ENCODE measurements at places on chromosomes 1 and 21. TPM values are rescaled to one million over a fixed set of nuclear protein-coding genes. Genes with fewer than 3 reads are reported as not detected.

RSBN1 gene
- 9.6 TPM for total RNA-seq

GRCh38 chr1:191368891-191369654, 789.2 kb upstream of the RGS18 start:
- peak overlapping the region; percentile 65 for H3K4me3 ChIP-seq
- no peaks in the 10 kb centered on the region for H3K36me3 ChIP-seq
- DNase-seq = peak; percentile 44
- H3K27me3 ChIP-seq = no peaks in the 10 kb centered on the region

ERICH3 gene
- total RNA-seq = 0.15 TPM

DNA sequence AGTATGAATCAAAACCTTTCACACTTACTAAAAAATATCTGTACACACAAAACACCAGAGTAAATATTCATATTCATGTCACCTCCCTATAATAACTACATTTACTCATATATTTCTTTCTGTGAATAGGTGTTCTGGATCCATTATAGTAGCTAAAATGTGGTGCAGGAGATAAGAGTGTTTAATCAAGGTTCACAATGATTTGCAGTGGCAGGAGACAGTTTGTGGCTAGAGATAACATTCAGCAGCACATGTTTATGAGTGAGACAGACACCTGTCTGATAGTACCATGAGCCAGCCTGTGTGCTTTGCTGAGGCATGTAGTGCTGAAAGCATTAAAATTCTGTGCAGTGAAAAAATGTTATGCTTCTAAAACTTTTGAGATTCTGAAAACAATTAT, 410.3 kb downstream of the SRGAP2C start:
- H3K4me3 ChIP-seq = no peak overlapping the region
- no peak for DNase-seq
- no peaks in the 10 kb centered on the region for H3K27me3 ChIP-seq

DNA sequence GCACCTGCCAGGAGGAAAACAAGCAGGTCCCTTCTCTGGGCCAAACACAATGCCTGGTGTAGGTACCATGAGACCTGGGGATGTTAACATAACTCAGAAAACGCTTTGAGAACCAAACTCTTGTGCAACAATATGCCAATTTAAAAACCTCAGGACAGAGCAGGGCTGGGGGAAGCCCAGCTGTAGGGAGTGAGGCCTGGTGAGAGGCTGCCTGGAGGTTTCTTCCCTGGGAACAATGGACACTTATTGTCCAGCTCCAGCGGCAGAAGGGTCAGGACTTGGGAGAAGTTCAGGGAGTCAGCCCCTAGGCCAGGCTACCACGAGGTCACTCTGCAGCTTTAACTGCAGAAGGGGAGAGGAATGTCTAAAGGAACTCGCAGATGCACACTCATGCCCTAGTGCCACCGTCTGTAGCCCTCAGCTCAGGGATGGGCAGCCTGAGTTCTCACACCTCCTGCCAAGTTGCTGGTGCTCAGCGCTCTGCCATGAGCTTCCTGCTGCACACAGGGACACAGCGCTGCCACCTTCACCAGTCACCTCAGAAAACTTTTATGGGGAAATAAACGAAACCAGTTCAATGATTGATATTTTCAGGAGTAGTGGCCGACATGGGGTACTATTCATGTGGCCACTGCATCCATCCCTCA, 8.5 kb downstream of the GPR157 start:
- peaks cover 8% of the 10 kb centered on the region for H3K4me1 ChIP-seq
- DNase-seq = no peak
- H3K4me3 ChIP-seq = no peak overlapping the region
- H3K36me3 ChIP-seq = no peaks in the 10 kb centered on the region
- H3K27ac ChIP-seq = no peak overlapping the region
- H3K27me3 ChIP-seq = no peaks in the 10 kb centered on the region

RGS4 gene
- total RNA-seq = not detected

ZNF683 gene
- total RNA-seq = not detected

- H3K36me3 ChIP-seq = peaks cover 7% of the 10 kb centered on the region
- H3K4me3 ChIP-seq = no peak overlapping the region
- H3K27me3 ChIP-seq = peaks cover 45% of the 10 kb centered on the region
These were observed 1.3 kb upstream of the LMOD1 start for GRCh38 chr1:201947697-201948008.

DNA sequence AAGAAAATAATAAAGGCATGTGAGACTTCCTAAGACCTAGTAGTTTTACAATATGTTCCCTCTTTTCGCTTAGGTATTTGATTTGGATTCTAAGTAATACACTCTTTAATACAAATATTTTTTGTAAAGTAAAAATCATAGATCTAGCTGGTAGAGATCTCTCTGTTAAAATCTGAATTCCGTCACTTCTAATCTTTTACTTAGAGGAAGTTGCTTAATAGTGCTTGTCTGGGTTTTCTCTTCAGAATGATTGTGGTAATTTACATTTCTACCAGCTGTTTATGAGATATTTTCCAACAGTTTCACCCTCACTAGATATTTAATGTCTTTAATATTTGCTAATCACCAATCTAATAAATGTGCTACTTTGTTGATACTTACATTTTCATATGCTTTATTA, 23.3 kb downstream of the RBM11 start:
- no peaks in the 10 kb centered on the region for H3K4me1 ChIP-seq
- H3K27ac ChIP-seq = no peak overlapping the region
- no peaks in the 10 kb centered on the region for H3K36me3 ChIP-seq
- H3K4me3 ChIP-seq = no peak overlapping the region
- H3K27me3 ChIP-seq = peaks cover 10% of the 10 kb centered on the region
- no peak for DNase-seq

IGSF9 gene
- 7.5 TPM for total RNA-seq

GRCh38 chr1:60133000-60133673, 59.6 kb upstream of the C1orf87 start:
- DNase-seq = no peak
- no peaks in the 10 kb centered on the region for H3K27me3 ChIP-seq
- H3K4me3 ChIP-seq = no peak overlapping the region
- no peak overlapping the region for H3K27ac ChIP-seq
- no peaks in the 10 kb centered on the region for H3K36me3 ChIP-seq
- H3K4me1 ChIP-seq = peaks cover 14% of the 10 kb centered on the region

DNA sequence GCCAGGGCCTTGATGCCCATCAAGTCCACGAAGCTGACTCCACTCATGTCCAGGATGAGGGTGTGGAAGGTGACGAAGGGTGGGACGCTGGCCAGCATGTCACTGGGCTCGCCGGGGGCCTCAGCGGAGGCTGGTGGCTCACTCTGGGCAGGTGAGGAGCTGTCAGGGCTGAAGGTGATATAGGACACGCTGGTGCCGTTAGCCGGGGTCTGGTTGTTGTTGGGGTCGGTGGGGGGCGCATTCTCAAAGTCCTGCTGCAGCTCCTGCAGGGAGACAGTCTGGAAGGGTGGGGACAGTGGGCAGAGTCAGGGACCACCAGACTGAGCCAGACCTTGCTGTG, 21.7 kb downstream of the SLC26A9 start:
- no peaks in the 10 kb centered on the region for H3K27me3 ChIP-seq
- DNase-seq = no peak
- no peak overlapping the region for H3K27ac ChIP-seq
- H3K36me3 ChIP-seq = no peaks in the 10 kb centered on the region

GRCh38 chr1:37487619-37487984, 13.2 kb downstream of the ZC3H12A start:
- H3K36me3 ChIP-seq = peaks cover 62% of the 10 kb centered on the region
- DNase-seq = no peak
- peak overlapping the region; percentile 70 for H3K27ac ChIP-seq
- no peaks in the 10 kb centered on the region for H3K27me3 ChIP-seq
- H3K4me1 ChIP-seq = peaks cover 28% of the 10 kb centered on the region
- H3K4me3 ChIP-seq = no peak overlapping the region

GRCh38 chr1:28064064-28064463, 24.3 kb downstream of the EYA3 start:
- no peak overlapping the region for H3K27ac ChIP-seq
- H3K27me3 ChIP-seq = no peaks in the 10 kb centered on the region
- H3K4me1 ChIP-seq = peaks cover 8% of the 10 kb centered on the region
- DNase-seq = no peak
- H3K36me3 ChIP-seq = no peaks in the 10 kb centered on the region
- no peak overlapping the region for H3K4me3 ChIP-seq

DNA sequence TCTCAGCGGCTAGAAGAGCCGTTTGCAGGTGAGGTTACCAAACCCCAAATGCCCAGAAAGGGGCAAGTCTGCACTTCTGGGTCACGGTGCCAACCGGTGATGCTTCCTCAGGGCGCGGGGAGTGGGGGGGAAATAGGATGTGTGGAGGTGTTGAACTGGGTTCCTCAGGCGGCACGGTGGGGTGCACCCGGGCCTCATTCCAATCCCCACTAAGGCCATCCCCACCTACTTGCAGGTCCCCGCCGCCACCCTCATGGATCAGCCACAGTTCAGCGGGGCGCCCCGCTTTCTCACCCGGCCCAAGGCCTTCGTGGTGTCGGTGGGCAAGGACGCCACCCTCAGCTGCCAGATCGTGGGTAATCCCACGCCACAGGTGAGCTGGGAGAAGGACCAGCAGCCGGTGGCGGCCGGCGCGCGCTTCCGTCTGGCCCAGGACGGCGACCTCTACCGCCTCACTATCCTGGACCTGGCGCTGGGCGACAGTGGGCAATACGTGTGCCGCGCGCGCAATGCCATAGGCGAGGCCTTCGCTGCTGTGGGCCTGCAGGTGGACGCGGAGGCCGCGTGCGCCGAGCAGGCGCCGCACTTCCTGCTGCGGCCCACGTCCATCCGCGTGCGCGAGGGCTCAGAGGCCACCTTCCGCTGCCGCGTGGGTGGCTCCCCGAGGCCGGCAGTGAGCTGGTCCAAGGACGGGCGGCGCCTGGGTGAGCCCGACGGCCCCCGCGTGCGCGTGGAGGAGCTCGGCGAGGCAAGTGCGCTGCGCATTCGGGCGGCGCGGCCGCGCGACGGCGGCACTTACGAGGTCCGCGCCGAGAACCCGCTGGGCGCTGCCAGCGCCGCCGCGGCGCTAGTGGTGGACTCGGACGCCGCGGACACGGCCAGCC, 3.9 kb downstream of the OBSCN start:
- H3K36me3 ChIP-seq = peaks cover 34% of the 10 kb centered on the region
- H3K4me3 ChIP-seq = peak overlapping the region; percentile 39
- DNase-seq = no peak
- H3K27me3 ChIP-seq = peaks cover 14% of the 10 kb centered on the region
- no peaks in the 10 kb centered on the region for H3K4me1 ChIP-seq

KCNQ4 gene
- 0.92 TPM for total RNA-seq

GRCh38 chr1:182851825-182852224, 12.7 kb downstream of the DHX9 start:
- H3K4me1 ChIP-seq = peaks cover 16% of the 10 kb centered on the region
- H3K27ac ChIP-seq = no peak overlapping the region
- no peak for DNase-seq
- H3K36me3 ChIP-seq = peaks cover 99% of the 10 kb centered on the region
- H3K4me3 ChIP-seq = no peak overlapping the region
- H3K27me3 ChIP-seq = no peaks in the 10 kb centered on the region

- peaks cover 78% of the 10 kb centered on the region for H3K36me3 ChIP-seq
- H3K27ac ChIP-seq = peak overlapping the region; percentile 96
- DNase-seq = no peak
- H3K27me3 ChIP-seq = no peaks in the 10 kb centered on the region
These were observed 8.5 kb downstream of the IRF2BP2 start for GRCh38 chr1:234601301-234602017.

GRCh38 chr21:31426235-31426797, 82.3 kb upstream of the TIAM1 start:
- no peaks in the 10 kb centered on the region for H3K36me3 ChIP-seq
- no peaks in the 10 kb centered on the region for H3K27me3 ChIP-seq
- no peaks in the 10 kb centered on the region for H3K4me1 ChIP-seq
- no peak for DNase-seq

GRCh38 chr1:175870217-175870616, 126.8 kb upstream of the TNR start:
- no peak for DNase-seq
- H3K4me3 ChIP-seq = no peak overlapping the region

DNA sequence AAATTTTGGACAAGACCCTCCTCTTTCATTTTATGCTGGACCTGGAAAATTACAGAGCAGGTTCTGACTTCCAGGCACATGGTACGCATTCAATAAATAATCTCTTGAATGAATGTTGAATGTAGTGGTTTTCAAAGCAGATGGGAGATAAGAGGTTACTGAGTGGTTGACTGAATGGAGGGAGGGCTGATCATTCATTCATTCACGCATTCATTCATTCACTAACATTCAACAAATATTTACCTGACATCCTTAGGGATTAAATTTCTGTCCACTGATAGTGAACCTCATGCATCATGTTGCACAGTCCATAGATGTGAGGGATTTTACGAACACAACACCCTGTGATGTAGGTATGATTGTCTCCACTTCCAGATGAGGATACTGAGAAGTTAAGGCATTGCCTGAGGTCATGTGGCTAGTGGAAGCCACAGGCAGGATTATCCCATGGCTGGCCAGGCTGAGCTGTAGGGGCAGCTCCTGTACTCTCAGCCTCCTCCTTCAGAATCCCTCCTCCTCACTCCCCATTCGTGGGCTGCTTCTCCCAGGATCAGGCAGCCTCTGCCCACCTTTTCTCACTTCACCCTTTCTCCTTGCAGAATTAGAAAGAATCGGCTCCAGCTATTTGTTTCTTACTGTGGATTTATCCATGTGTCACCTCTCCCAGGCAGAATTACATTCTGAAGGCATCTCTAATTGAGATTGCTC, 48.4 kb upstream of the ATP5PO start:
- DNase-seq = no peak
- H3K36me3 ChIP-seq = no peaks in the 10 kb centered on the region
- H3K4me3 ChIP-seq = no peak overlapping the region

- no peaks in the 10 kb centered on the region for H3K4me1 ChIP-seq
- H3K36me3 ChIP-seq = no peaks in the 10 kb centered on the region
- H3K4me3 ChIP-seq = no peak overlapping the region
- no peak overlapping the region for H3K27ac ChIP-seq
These were observed 10.7 kb downstream of the ZNF648 start for GRCh38 chr1:182050481-182051448.

WDR77 gene
- total RNA-seq = 27.7 TPM

TBX19 gene
- total RNA-seq = 3.3 TPM

DNA sequence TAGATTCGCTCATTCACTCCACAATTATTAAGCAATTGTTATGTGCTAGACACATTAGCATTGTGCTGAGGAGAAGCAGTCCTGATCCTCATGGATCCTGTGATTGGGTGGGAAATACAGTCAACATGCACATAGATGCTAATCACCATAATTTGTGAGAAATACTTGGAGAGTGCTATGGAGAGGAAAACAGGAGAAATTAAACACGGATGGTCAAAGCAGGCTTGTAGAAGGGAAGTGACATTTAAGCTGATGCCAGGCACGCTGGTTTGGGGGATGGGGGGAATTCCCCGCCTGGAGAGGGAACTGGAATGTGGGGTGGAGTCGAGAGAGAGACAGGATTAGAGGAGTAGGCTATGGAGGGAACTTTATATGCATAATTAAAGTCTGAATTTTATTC, 52.2 kb upstream of the L1TD1 start:
- peaks cover 19% of the 10 kb centered on the region for H3K36me3 ChIP-seq
- H3K27me3 ChIP-seq = no peaks in the 10 kb centered on the region
- DNase-seq = no peak
- no peak overlapping the region for H3K4me3 ChIP-seq

LRRC3 gene
- 0.61 TPM for total RNA-seq

DNA sequence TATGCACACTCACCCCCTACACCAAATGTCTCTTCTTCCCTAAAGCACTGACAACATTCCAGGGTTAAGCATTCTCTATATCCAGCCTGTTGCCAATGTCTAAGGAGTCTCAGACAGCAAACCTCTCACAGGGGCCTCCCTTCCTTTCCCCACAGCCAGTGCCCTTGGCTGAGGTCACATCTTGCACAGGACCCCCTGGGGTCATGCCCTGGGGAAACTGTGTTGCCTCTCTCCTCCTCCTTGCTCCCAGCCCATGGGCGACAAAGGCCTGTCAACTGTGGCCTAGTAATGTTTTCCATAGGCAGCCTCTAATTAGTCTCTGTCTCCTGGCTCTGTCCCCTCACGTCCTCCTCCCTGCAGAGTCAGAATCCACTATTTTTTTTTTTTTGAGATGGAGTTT, 54.6 kb downstream of the NENF start:
- H3K4me3 ChIP-seq = no peak overlapping the region
- peak overlapping the region; percentile 94 for H3K27ac ChIP-seq
- H3K4me1 ChIP-seq = peaks cover 59% of the 10 kb centered on the region
- H3K36me3 ChIP-seq = peaks cover 47% of the 10 kb centered on the region

Data from Calu3 (cell line).